ENCODE measurements at places on chromosomes 5 and 9.
A peak's percentile ranks its signal among the peaks of the same experiment; 100 is the strongest.

GRCh38 chr5:117568622-117569021, 994.0 kb upstream of the SEMA6A start:
- DNase-seq = no peak

DNA sequence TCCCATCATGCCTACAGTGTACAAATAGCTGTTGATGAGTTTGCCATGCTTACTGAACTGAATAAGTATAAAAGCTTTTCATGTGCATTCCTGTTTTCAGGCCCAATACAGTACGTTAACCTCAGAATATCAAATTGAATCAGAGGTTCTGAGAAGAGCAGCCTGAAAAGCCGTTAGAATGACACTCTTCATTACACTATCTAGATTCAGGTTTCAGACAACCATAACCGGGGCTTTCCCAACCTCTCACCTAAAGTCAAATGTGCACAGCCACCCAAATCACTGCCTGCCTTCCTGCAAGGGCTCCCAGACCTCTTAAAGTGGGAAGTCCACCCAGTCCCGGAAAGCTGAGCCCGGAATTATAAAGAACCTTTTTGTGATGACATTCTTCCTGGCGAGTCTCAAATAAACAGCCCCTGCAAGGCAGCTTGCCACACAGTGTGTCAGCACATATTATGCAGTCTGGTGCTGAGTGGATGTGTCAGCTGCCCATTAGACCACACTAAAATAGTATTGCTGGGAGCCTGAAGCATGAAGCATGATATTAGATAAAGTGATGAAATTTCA, 245.8 kb downstream of the TLE4 start:
- no peak for DNase-seq

DNA sequence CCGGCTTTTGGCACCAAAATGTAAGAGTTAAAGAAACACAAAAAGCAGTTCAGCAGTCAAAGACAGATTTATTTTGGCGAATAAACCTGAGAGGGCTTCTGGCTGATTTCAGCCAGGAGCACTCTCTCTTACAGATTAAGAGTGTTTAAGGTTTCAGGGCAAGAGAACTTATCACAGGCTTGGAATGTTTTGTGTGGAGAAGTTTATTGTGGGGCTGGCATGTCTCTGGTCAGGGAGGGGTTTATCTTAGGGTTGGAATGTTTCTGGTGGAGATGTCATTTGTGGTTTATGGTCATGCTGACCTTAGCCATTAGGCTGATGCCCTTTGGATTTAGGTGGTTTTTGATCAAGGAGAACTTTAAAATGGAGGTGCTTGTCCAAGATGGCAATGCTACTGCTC, 622.3 kb upstream of the PTPRD start:
- DNase-seq = no peak

DNA sequence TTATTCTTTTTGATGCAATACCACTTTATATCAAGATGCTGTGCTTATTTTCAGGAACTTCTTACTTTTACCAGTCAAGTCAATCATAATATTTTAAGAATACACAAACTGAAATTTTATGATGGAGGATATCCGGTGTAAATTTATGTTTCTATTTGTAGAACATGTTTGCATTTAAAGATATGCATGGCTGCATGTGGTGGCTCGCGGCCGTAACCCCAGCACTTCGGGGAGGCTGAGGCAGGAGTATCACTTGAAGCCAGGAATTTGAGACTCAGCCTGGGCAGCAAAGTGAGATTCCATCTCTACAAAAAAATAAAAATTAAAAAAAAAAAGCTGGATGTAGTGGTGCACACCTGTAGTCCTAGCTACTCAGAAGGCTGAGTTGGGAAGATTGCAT, 73.5 kb upstream of the ALDH1A1 start:
- DNase-seq = no peak

DNA sequence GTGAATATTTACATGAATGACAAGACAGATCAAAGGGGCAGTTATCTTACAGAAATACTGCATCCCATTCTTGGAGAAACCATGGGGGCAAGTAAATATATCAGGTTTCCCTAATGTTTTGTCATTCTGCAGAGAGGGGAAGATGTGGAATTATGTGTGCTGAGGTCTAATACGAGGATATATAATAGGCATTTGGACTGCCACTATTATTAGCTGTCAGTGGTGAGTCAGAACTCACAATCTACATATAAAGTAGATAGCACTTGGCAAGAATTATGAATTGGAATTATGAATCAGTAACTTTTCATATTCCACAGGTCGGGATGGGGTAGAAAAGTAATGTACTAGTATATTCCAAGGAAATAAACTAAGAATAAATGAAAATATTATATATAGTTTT, 121.7 kb downstream of the GIN1 start:
- no peak for DNase-seq

- no peak for DNase-seq
Observed at GRCh38 chr5:80150731-80151130, 105.1 kb downstream of the SERINC5 start.

DNA sequence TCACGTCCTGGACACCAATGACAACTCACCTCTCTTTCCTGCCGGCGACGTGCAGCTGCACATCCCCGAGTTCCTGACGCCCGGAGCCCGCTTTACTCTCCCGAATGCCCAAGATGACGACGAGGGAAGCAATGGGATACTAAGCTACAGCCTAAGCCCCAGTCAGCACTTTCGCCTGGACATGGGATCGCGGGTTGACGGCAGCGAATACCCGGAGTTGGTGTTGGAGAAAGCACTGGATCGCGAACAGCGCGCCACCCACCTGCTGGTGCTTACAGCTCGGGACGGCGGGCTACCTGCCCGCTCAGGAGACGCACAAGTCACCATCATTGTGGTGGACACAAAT, 1.1 kb downstream of the PCDHAC1 start:
- DNase-seq = no peak

GRCh38 chr5:67969631-67970030, 245.9 kb upstream of the PIK3R1 start:
- DNase-seq = no peak

GRCh38 chr5:87674235-87674634, 261.5 kb upstream of the CCNH start:
- DNase-seq = peak; percentile 28

DNA sequence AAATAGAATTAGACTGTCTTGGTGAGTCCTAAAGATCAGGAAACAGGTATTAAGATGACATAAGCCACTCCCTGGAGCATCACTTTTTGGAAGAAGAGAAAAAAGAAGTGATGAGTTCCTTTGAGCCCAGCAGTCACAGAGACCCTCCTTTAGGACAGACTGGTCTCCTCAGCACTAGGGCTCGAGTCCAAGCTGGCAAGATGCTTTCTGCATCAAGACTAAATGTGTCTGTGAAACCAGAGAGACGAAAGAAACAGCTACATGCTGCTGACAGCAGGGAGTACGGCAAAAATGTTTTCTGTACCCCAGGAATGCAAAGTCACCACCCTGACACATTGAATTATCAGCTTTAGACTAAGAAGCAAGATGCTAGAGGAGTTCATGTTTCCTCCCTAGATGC, 184.5 kb downstream of the CRB2 start:
- DNase-seq = no peak

DNA sequence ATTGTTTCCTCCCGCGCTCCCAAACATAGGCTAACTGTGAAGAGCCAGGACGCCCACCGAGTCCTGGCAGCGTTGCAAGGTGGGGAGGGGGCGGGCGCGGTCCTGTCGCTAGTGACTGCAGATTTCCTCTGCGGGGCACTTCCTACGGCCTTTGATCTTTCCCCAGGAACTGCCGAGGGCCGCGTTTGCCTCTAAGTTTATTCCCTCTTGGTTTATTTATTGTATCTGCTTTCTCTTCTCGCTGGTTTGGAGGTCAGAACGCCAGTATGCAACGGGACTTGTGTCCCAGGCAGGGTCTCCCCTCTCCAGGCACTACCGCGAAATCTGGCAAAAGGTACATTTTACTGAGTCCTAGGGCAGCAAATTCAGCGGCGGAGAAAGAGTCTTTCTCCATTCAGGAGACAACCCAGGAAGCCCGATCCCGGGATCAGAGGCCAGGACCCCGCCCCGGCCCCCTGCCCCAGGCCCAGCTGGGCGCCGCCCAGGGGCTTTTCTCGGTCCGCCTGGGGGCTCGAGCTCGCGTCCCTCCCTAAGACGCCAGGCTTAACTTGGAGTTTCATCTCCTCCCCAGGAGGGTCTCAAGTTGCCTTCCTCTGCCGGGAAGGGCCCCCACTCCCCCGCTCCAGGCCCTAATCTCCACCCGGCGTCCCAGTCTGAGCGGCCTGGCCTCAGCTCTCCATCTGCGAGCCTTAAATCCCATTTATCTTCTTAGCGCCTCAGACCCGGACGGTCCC, 884 bp upstream of the EGFLAM start:
- no peak for DNase-seq

GRCh38 chr9:116370556-116370955, 217.0 kb downstream of the PAPPA start:
- DNase-seq = no peak

GRCh38 chr5:61232490-61233050, 70.3 kb upstream of the SMIM15 start:
- no peak for DNase-seq

DNA sequence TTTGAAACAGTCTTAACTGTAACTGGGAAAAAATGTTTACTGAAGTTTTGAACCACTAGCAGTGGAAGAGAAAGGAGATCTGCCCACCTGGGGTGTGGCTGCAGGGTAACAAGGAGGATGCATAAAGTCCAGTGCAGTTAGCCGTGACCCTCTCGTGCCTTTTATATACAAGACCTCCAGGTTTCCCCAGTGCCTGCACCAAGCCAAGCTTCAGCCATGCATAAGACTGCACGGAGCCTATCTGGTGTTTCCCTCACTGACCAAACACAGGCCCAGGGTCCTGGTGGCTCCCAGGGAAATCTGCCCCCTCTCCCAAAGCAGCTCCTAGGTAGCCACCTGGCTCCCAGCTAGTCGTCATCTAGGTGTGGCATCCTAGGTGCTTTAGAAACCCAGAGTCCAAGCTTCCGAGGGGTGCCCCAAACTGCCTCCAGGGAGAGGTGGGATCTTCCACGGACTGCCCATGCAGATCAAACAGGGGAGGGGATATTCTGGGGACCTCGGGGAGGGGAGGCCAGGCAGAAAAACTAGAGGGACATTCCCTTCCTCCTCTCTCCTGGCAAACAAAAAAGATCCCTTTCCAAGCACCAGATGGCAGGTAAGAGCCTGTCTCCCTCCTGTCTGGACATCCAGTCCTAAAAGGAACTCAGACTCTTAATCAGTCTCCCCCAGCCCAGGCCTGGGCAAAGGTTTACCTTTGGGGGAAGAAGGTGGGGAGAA, 2.7 kb downstream of the SHB start:
- no peak for DNase-seq

- no peak for DNase-seq
Observed at GRCh38 chr5:126857472-126858410, 80.8 kb downstream of the LMNB1 start.

- no peak for DNase-seq
Observed at GRCh38 chr9:5748438-5748837, 84.5 kb downstream of the ERMP1 start.

- no peak for DNase-seq
Observed at GRCh38 chr5:32207355-32207634, 33.2 kb upstream of the GOLPH3 start.

DNA sequence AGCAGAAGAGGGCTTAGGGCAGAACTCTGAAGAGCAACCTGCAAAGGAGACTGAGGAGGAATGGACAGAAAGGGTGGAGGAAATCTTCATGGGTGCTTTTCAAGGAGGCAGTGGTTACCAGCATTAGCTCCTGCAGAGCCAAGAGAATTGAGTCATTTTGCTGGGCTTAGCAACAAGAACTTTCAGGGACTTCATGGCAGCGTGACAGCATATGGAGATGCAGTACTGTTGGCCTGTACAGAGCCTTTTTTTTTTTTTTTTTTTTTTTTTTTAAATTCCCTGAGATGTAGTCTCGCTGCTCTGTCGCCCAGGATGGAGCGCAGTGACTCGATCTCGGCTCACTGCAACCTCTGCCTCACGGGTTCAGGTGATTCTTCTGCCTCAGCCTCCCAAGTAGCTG, 296.0 kb upstream of the DMRT1 start:
- no peak for DNase-seq

DNA sequence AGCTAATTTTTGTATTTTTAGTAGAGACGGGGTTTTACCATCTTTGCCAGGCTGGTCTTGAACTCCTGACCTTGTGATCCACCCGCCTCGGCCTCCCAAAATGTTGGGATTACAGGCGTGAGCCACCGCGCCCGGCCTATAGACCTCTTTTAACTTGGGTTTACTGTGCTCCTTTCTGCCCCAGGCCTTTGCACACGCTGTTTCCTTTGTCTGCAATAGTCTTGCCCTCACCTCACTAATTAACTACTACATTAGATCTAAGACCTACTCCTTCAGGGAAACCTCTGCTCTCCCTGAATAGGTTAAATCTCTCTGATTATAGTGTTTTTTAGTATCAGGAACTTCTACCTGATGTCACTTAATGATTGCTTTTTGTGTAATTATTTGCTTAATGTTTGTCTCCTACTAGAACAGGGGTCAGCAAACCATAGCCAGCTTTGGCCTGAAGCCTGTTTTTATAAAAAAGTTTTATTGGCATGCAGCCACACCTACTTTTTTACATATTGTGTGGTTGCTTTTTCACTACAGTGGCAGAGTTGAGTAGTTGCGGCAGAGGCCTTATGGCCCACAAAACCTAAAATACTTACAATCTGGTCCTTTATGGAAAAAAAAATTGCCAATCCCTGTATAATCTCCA, 31.2 kb upstream of the TLE1 start:
- no peak for DNase-seq

DNA sequence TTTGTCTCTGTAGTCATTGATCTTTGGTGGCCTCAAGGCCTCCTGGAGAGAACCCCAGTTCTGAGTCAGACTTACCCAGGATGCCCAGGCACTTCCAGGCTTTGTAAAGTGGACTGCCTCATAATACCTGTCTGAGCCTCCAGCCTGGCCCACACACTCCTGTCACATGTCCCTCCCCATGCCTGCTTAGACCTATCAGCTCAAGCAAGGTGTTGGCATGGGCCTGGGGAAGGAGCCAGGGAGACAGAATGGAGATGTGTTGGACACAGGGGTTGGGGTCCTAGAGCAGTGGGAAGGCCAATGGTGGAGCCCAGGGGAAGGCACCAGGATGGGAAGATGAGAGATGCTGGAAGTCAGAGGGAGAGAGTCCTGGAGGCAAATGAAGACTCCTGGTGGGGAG, 136.2 kb downstream of the CFAP90 start:
- DNase-seq = no peak

DNA sequence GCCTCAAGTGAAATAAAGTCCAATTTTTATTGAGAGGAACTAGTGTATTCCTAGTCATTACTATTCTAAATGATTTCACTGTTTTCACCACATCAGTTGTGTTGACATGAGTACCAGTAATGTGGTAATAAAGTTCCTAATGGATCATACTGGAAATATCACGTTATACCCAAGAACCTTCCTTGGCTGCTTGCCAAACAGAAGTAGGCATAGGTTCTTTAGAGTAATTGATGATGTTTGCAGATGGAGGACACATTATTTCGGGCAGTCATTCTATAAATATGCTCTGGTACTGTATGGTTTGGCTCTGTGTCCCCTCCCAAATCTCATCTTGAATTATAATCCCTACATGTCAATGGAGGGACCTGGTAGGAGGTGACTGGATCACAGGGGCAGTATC, 15.1 kb downstream of the SNCAIP start:
- DNase-seq = peak; percentile 73

DNA sequence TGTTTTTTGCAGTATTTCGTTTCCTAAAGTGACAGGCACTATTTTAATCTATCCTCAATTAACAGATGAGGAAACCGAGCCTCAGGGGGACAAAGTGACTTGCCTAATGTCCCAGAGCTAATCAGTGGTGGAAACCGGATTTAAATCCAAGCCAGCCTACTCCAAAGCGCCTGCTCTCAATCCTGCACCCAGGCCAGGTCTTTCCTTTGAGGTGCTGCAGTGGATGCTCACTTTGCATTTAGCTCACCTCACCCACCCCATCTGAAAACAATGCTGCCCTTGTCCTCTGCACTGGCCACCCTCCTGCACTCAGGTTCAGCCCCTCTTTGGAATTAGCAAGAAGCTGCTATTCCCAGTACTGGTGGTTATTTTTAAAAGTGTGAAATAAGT, 16.0 kb downstream of the ANGPTL2 start:
- DNase-seq = no peak

All from NCI-H748 treated with DMSO at 0.1 percent for 48 hours (cell line).